ENCODE measurements at places on chromosomes 5 and 9.

GRCh38 chr9:19901586-19901985 lies 112.7 kb upstream of the SLC24A2 start:
- no peak for DNase-seq

DNA sequence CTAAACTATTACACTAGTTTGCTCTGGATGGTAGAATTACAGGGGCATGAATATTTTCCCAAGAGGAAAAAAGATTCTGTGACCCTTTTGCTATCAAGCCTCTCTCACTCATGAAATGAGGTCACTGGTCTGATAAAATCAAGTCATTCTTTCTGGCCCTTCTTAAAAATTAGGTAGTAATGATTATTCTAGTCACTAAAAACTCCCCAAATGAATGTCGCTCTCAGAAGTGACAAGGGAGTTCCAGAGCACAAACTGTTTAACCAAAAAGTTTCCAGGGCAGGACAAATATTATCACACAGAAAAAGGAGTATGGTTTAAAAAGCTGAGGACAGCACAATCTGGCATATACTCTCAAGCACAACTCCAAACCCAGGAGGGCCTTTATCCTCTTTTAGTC lies 12.5 kb downstream of the ERMP1 start:
- DNase-seq, result no peak

DNA sequence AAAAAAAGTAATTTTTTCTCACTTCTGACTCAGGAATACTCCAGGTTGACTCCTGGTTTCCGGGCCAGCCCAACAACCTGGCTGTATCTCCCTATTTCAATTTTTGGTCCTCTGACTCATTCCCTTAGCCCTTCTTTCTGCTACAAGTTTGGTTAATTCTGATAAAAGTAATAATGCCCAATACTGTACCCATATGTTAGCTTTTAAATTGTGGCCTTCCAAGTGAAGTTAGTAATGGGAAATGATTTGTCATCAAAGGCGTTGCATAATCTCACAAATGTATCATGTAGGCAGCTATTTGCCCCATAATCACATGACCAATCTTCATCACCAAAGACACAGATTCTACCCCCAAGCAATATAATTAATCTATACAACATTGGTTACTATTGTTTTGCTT lies 31.1 kb upstream of the BNC2 start:
- DNase-seq, result no peak

DNA sequence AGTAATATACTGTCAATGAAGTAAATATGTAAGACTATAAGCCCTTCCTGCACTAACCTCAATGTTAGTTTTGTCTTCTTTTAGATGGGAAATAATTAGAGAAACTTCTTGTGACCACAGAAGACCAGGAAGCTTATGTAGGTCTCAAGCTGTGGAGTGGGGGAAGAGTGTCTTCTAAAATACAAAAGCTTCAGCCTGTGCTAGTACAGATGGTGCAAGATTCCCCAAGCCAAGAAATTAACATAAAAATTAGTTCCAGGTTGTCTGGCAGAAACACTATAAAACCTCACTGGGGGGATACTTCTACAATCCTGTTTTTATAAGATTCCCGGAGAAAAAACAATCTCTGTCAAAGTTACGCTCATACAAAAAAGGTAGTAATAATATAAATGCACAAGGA lies 103.6 kb downstream of the FNBP1 start:
- DNase-seq, result no peak

DNA sequence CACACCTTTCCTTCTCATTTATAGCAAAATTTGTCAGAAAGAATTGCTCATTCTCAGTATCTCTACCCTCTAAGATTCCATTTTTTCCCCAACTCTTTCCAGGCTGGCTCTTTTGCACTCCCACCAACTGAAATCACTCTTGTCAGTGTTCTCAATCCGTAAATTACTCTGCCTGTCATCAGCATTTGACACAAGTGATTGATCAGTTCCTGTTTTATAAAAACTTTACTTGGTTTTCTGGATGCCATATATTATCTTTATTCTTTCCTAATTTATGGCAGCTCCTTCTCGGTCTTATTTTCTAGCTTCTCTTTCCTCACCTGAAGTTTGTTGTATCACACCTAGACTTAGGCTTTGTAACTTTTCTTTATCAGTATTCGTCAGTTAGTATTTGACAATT lies 16.4 kb downstream of the DENND4C start:
- no peak for DNase-seq

DNA sequence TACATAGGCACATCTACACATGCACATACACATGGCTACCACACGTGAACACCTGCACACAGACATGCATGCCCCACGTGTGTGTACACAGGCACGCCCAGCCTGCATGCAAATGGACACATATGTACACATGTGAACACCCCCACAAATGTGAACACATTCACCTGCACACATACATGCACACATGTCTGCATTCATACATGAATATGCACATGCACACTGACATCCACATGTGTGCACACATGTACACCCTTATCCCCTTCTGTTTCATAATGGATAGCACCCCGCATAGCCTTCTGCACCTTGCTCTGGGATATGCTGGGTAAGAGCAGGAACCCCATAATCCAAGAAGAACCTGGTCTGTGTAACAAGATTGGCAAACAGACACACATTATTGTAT lies 66.2 kb downstream of the WNK2 start:
- DNase-seq, result no peak

DNA sequence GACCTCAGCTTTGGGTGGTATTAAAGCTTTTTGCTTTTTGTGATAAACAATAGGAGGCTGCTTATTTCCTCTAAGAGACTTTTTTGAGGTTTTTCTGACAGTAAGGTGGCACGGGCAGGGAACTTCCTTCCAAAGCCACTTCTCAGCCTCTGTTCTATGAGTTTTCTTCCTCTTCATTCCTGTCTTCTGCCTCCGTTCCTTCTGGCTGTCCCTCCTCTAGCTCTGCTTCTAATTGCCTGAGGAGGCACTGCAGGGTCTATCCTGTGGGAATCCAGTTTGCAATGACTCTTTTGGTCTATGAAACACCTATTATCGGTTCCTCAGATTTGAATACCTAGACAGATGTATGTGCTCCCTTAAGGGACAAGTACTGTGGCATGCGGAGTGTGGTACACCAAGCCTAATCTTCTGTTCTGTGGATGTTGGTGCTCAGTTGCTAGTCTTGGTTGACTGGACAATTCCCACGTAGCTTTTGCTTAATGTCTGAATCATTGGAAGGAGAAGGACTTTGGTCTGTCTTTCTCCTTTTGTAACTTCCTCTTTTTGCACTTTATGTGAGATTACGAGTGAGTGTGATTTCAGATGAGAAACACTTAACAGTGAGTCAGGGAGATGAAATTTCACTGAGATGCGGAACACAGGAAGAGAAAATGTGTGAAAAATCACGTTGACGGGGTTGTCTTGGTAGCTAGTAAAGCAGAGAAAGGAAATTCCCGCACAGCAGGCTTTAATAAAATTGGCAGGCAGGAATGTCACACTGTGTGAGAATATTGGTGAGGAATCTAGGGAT lies 305.2 kb downstream of the EFNA5 start:
- no peak for DNase-seq

GRCh38 chr9:38432922-38433510 lies 8.8 kb upstream of the IGFBPL1 start:
- no peak for DNase-seq

- no peak for DNase-seq
Measured at GRCh38 chr9:21931428-21931827, 62.8 kb downstream of the CDKN2A start.

DNA sequence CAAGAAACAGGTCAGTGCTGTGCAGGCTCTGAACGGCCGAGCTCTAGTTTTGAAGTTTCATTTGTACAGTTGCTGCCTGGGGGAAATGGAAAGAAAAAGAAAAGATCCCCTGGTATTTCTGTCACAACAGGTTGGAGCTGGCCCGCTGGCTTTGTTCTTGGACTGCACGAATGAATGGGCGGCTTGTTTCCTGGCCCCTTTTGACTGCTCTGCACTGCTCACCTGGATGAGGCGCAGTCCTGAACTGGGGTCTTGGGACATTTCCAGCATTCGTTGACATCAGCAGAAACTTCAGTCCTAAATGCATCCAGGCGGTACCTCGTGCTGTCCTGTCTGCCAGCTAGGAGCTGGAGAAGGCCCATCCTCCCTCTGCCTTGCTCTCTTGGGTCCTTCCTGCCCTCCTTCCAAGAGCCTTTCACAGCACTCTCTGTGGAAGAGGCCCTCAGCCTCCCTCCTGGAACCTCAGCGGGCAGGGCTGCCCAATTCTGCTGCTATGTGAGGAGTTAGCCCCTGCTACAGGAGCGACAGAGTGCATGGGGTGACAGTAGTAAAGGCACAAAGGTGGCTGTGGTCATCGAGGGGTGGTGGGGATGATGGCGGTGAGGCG lies 189.2 kb downstream of the FSTL4 start:
- DNase-seq, result no peak

- DNase-seq, result peak; percentile 93
Measured at GRCh38 chr5:181223058-181223728, at the start of gene TRIM41. Gene TRIM41, plus strand, starts transcription at chr5:181223281. Its CDS starts 719 bp downstream, at chr5:181224000.

GRCh38 chr9:28407351-28407750 lies 834.1 kb upstream of the C9orf72 start:
- DNase-seq, result no peak

- DNase-seq, result no peak
Measured at GRCh38 chr5:64417390-64417789, 88.4 kb upstream of the RGS7BP start.

- DNase-seq, result no peak
Measured at GRCh38 chr5:135178476-135179155, 144.6 kb upstream of the PITX1 start.

DNA sequence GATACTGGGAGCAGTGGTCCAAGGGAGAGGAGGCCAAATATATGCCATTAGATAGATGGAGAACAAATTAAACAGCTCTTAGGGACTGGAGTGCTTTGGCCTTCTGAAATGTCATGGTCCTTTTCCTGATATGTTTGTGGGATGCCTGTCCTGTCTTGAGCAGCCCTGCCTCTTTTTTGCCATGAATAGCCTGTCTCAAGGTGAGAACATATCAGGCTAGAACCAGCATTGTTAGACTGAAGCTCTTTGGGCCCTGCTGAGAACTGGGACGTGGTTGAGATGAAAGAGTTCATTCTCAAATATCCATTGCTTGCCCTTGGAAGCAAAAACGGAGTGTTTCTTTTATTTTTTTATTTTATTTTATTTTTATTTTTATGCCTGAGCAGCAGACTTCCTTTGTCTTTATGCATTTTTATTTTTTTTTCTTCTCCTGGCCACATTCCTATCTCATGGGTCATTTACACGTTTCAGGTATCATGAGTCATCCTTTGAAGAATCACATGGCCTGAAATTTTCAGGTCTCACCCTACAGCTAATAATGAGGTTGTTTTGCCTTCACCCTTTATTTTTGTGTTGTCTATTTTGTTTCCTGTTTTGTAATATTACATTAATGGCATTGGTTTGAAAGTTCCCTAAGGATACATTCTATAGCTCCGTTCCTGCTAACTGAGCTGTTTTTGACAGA lies 371.4 kb downstream of the PSAT1 start:
- no peak for DNase-seq

DNA sequence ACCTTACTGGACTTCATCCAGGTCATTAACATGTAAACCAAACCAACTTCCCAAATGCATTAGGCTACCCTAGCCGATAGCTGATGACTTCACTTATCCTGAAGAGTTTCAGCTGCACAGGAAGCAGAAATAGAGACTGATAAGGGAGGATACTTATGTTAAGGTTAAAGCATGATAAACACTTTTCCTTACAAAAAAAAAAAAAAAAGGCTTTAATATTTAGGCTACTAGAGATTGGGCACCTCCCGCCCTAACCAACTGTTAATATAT lies 1.6 kb upstream of the MEF2C start:
- DNase-seq, result no peak

- DNase-seq, result no peak
Measured at GRCh38 chr9:132854832-132855231, 23.3 kb downstream of the AK8 start.

- DNase-seq, result no peak
Measured at GRCh38 chr5:151064916-151065499, 15.8 kb downstream of the TNIP1 start.

DNA sequence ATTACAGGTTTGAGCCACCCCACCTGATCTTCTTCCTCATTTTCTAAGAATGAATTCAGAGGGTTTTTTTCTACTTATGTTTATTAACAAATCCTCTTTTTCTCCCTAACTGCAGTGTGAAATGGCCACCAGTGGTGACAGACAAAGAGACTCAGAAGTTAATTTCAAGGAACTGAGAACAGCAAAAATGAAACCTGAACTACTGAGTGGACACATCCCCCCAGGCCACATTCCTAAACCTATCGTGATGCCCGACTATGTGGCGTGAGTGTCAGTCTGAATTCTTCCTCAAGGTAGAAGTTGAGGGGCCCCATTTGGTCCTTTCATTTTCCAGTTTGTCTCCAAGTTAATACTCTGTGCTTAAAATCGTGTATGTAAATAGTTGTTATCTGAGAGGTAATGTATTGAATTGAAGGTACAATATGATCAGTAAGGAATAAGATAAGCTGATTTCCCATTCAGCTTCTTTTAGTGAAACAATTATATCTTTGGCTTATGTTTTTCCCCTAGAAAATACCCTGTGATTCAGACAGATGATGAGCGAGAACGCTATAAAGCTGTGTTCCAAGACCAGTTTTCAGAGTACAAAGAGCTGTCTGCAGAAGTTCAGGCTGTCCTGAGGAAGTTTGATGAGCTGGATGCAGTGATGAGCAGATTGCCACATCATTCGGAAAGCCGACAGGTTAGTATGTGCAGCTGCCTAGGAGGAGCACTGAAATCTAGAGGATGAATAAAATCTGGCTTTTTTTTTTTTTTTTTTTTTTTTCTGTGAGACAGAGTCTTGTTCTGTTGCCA lies 17.7 kb downstream of the MARVELD2 start:
- DNase-seq, result no peak

GRCh38 chr5:56639476-56639875 lies 175.9 kb upstream of the MAP3K1 start:
- no peak for DNase-seq

DNA sequence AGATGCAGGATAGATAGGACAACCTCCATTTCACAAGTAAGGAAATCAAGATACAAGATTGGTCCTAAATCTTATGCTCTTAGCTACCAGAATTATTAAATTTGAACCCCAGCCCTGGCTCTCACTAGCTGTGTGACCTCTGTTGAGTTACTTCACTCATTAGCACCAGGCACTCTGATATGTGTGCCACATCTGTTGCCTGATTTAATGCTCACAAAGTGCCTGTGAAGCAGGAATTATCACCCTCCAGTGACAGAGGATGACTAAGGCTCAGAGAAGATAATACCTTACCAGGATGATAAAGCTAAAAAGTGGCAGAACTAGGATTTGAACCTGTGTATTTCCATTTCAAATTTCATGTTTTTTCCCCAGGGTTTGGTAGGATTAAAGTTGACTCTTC lies 110.0 kb downstream of the PLPPR1 start:
- DNase-seq, result no peak

GRCh38 chr5:29992248-29992647 lies 1201.2 kb upstream of the CDH6 start:
- DNase-seq, result no peak

GRCh38 chr5:65808818-65809217 lies 86.8 kb downstream of the NLN start:
- no peak for DNase-seq

DNA sequence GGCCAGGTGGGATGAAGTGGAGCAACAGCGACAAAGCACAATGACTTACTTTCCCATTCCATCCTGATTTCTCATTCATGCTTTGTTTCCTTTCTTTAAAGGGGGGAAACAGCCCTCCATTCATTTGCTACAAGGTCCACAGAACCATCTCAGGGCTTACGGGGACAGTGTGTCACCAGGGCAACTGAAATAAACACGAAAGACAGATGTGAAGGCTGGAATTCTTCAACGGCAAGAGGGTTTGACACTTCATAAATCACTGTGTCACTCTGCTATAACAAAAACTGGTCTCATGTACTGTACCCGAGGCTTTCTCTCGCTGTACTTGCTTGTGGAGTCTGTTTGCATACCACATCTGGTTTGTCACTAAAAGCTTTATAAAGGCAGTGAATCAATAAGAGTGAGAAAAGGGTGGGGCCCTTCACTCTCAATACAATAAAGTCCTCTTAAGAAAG lies 150.8 kb downstream of the EFNA5 start:
- no peak for DNase-seq

Measured in renal cortex interstitium (tissue), 15 donors.